CD4-positive, alpha-beta T cell treated with Interleukin-4 for 4 hours (primary cell): ENCODE measurements at places on chromosomes 2 and 18.
A peak's percentile ranks its signal among the peaks of the same experiment; 100 is the strongest.

GRCh38 chr2:10541081-10541480 lies 93.0 kb upstream of the ODC1 start:
- no peak for DNase-seq

DNA sequence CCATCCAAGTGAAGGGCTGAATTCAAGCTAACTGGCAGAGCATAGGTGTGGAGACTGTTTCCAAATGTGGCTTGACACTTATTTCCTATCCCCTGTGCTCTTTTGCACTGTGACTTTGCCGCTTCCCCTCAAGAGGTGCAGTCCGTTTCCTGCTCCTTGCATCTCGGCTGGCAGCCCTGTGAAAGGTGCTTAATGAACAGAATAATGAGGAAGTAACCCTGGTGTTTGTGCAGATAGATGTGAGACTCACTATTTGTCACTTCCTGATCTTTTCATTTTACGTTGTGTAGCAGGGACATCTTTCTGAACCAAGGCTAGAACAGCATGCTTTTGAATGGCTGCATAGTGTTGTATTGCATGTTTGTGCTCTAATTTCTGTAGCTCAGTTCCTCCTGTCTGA lies 60.8 kb downstream of the CEP192 start:
- DNase-seq: peak; percentile 5

- DNase-seq: peak; percentile 20
These were observed 9.7 kb downstream of the TMEM18 start for GRCh38 chr2:667332-667999.

DNA sequence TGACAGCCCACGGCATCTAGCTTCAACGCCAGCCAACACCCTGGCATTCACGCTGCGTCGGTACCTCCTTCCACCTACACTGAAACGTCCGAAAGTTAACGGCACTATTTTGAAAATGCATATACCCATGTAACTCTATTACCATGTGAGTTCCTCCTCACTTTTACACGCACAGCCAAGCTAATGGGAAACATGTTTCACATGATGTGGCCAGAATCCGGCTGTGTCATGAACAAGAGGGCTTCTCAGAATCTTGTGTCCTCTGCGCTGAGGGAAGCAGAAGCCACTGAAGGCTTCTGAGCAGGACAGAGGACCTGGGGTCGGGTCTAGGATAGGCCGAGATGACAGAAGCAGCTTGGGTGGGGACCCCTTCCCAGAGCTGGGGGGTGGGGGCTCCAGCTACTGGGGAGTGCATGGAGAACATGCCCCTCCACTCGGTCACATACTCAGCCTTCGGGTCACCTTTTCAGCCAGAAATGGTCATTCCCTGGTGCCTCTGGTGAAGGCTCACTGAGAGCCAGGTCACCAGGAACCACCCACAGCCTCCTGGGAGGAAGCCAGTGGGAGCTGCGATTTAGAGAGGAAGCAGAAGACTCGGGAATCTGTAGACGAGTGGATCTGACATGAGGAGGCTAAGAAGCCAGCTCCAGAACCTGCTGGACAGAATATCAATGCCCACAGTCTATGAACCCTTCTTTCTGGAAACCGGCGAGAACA lies 41.5 kb downstream of the HDAC4 start:
- DNase-seq: no peak

DNA sequence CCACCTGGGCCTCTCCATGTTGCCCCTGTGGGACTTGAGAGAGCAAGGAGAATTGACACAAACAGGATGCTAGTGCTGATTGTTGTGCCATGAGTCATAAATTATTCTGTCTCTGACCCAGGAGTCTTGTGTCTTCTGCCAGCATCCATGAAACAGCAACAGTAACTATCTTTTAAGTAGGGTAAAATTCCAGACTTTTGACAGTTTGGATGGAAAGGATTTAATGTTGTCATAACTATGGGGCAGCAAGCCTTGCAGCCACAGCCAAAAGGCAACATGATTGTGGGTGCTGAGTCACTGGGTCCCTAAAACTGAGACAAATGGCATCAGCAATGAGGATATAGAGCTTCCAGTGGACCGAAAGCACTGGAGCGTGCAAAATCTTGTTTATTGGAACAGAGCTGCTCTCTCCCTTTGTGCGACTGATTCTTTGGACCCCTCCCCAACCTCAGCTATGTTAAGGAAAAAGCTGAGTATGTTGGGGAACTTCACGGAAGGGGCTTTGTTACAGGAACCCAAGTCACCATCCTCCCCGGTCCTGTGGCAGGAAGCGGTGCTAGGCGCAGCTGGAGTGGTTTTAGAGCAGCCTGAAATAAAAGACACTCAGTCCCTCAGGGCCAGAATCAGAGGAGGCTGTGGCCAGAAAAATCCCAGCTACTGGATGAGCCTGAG lies 9.6 kb upstream of the ITPRIPL1 start:
- DNase-seq: peak; percentile 47

GRCh38 chr2:188973641-188974040 lies 532 bp upstream of the COL3A1 start:
- DNase-seq: no peak

- no peak for DNase-seq
These were observed 608 bp downstream of the CCDC138 start for GRCh38 chr2:108787216-108787541.

DNA sequence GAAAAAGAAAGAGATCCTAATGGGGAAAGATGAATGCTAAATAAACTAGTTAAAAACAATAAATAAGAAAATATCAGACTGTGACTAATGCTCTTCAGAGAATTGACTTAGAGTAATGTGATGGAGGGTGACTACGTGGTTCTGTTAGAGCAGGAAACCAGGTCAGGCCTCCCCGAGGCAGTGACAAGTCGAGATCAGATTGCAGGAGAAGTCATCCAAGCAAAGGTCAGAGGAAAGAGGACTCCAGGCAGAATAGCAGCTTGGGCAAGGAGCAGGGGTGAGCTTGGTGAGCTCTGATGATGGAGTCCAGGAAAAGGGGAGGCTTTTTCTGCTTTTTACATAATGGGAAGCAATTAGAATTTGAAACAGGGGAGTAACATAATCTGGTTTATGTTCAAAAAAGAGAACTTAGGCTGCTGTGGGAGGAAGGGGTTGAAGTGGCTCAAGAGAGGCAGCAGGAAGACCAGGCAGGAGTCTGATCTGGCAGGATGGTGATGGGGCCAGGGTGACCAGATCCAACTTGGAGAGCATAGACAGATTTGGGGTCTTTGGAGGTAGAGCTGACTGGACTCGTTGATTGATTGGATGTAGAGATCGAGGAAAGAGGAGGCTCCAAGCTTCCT lies 27.3 kb upstream of the ITGB6 start:
- no peak for DNase-seq

GRCh38 chr18:44598514-44598913 lies 82.2 kb upstream of the SETBP1 start:
- no peak for DNase-seq

DNA sequence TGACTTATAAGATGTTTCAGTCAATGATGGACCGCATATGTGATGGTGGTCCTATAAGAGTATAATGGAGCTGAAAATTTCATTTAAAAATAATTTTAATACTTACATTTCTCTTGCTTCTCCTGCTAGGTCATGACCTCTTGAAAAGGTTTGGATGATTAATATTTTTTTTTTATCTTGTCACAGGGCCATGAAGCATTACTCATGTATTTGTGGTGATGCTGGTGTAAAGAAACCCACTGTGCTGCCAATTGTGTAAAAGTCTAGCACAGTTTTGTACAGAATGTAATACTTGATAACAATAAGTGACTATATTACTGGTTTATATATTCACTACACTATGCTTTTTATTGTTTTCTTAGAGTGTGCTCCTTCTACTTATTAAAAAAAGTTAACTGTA lies 124.2 kb upstream of the CELF4 start:
- no peak for DNase-seq

DNA sequence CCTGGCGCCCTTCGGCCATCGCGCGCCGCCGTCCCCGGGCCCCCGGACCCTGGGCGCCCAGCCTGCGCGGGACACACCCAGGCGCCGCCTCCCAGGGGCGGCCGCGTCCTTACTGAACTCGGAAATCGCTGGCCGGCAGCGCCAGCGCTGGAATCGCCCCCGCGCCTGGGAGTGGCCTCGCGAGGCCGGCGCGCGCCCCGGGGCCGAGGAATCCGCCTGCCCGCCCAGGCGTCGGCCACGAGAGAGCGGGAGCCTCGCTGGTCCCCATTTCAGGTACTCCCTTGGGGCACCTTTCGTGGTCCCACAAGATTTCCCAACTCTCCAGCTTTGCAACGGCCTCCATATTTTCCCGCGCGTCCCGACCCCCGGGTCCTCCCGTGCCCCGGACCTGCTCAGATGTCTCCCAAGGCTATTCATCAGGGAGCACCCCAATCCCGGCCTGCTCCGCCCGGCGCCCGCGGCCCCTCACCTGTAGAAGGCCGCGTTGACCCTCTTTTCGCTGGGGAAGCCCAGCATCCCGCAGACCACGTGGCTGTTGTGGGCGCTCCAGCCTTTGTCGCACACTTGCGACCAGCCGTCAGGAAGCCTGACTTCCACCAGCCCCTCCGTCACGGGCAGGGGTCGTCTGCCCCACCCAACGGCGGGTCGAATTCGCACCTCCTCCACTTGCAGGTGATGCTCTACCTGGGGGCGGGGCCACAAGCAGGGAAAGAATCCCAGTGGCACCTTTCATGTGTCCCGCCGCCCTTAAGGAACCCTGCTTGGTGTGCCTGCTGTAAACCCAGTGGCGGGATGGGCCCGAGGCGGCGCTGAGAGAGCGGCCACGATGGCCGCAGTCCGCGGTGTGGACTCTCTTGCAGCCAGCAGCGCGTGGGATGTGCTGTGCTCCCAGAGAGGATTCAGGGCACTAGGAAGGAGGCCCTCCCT lies 4.6 kb downstream of the LOXL3 start:
- no peak for DNase-seq

DNA sequence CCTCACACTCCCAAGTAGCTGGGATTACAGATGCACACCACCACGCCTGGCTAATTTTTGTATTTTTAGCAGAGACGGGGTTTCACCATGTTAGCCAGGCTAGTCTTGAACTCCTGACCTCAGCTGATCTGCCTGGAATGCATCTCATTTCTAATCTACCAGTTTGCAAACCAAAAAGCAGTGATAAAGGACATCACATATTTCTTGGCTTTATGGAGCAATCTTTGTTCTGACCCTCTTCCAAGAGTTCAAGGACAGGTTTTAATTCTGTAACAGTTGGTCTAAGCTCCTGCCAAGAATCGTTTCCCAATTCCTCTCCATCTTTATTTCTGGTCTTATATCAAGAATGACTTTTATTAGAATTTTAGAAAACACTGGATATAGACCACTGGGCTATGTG lies 67.7 kb downstream of the SLC40A1 start:
- DNase-seq: no peak

- no peak for DNase-seq
These were observed 261.1 kb downstream of the CNTNAP5 start for GRCh38 chr2:124286089-124286783.

GRCh38 chr2:44342854-44343253 lies 18.4 kb downstream of the PREPL start:
- DNase-seq: peak; percentile 18

GRCh38 chr2:169776252-169776761 lies 22.4 kb upstream of the SSB start:
- DNase-seq: no peak

- no peak for DNase-seq
These were observed 140.2 kb downstream of the DDX1 start for GRCh38 chr2:15731889-15732271.

- DNase-seq: no peak
These were observed 49.4 kb downstream of the AOX1 start for GRCh38 chr2:200635251-200635650.

GRCh38 chr2:73907840-73908452 lies 15.1 kb downstream of the ACTG2 start:
- peak; percentile 53 for DNase-seq

GRCh38 chr2:190545093-190545492 lies 10.6 kb upstream of the NEMP2 start:
- DNase-seq: no peak

DNA sequence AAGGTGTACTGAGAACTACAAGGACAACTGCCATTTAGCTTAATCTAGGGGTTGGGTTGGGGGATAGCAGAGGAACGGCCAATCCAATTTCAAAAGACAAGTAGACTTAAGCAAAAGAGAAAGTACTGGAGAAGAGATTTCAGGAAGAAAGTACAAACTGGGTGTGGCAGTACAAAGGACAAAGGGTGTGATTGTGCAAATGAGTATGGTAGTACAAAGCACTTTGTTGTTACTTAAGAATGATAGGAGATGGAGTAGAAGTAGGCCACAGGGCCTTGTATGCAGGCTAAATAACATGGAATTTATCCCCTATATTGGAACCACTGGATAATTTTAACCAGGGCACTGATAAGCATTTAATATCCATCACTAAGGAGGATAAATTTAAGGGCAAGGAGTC lies 4.7 kb upstream of the ORC2 start:
- DNase-seq: no peak

DNA sequence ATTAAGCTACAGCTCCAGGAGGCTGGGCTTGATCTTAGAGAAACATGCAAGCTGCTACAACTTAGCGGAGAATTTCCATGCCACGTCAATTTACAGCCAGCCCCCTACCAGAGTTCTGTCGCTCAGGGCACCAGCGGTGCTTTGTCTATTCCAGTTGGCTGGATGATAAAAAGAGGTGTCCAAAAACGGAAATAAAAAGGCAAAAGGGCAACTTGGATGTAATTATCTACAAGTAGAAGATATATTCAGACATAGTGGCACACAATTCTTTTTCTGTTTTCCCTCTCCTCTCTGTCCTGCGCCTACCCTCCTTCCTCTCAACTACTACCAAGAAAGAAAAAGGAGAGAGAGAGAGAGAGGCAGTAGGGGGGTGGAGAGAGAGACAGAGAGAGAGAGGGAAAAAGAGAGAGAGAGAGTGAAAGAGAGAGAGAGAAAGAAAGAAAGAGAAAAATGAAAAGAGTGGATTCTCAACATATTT lies 363 bp upstream of the RFTN2 start:
- no peak for DNase-seq

- DNase-seq: no peak
These were observed 34.3 kb upstream of the SNED1 start for GRCh38 chr2:240963868-240964703.

- no peak for DNase-seq
These were observed 1149.5 kb downstream of the DSC3 start for GRCh38 chr18:29892960-29893558.

DNA sequence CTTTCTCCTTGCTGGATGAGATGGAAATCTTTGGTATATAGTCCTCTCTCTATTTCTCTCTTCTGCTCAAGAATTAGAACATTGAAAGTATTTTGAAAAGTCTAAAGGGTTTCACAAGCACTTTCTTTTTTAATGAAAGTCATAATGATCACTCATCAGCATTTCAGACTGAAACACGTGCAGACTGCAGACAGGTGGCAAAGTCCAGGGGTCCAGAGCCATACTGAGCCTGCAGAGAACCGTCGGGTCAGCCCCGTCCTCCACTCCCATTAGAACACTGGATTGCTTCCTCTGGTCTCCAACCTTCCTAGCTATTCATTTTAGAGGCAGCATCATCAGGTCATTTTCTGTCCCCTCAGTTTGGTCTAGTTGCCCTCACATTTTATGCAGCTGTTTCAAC lies 3.1 kb downstream of the TMEM247 start:
- no peak for DNase-seq

DNA sequence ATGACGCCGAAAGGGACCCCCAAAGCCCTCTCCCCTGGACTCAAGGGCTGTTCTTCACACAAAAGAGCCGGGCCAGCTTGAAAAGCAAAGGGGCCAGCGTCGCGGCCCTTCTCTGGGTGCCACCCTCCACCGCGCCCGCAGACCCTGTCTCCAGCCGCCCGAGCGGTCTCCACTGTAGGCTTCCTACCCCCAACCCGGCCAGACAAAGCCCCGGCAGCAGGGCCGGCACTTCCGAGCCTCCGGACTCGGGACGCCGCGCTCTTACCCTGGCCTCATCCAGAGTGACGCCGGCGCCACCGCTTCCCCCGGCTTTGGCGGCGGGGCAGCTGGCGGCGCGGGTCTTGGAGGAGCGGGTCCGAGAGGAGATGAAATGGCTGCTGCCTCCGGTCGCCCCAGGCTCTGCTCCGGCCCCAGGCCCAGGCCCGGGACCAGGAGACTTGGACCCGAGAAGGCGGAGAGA lies 603 bp downstream of the ATAD2B start:
- DNase-seq: no peak
